ENCODE measurements at places on chromosomes 1 and 21. TPM values are rescaled to one million over a fixed set of nuclear protein-coding genes. Genes with fewer than 3 reads are reported as not detected.

Gene S100A8
- total RNA-seq, result 40.5 TPM

Gene HUNK
- 0.12 TPM for total RNA-seq

Gene FBLIM1
- 4.0 TPM for total RNA-seq

Gene AMY2A
- total RNA-seq, result not detected

Gene KCNJ9
- total RNA-seq, result not detected

Gene AIRE
- total RNA-seq, result not detected

Gene LIN28A
- not detected for total RNA-seq
